A549 treated with CpdA at 1 μM for 4 hours (cell line): ENCODE measurements at places on chromosomes 2 and 18. TPM values are rescaled to one million over a fixed set of nuclear protein-coding genes. Genes with fewer than 3 reads are reported as not detected.

CPLX4 gene
- not detected in 5 replicates for total RNA-seq

MRPL19 gene
- 72.0 to 74.6 TPM (median 74.0 TPM) in 5 replicates for total RNA-seq

CYP27A1 gene
- 0.13 to 0.18 TPM (median 0.14 TPM) in 4 of 5 replicates, not detected in the other for total RNA-seq

CROCC2 gene
- not detected in 5 replicates for total RNA-seq

C2orf78 gene
- not detected in 5 replicates for total RNA-seq

HOXD13 gene
- total RNA-seq = 0.16 to 0.34 TPM (median 0.30 TPM) in 5 replicates

RNF152 gene
- 0.01 to 0.34 TPM (median 0.02 TPM) in 5 replicates for total RNA-seq

UGT1A10 gene
- total RNA-seq = 0.02 to 0.26 TPM (median 0.21 TPM) in 3 of 5 replicates, not detected in the others

KLHL14 gene
- not detected in 5 replicates for total RNA-seq

NFATC1 gene
- 4.8 to 6.5 TPM (median 6.1 TPM) in 5 replicates for total RNA-seq

YPEL5 gene
- total RNA-seq = 45.8 to 50.5 TPM (median 47.8 TPM) in 5 replicates

IL36RN gene
- 0.03 to 0.07 TPM (median 0.06 TPM) in 4 of 5 replicates, not detected in the other for total RNA-seq

ASB18 gene
- not detected in 5 replicates for total RNA-seq

TLX2 gene
- 0.12 to 0.54 TPM (median 0.29 TPM) in 5 replicates for total RNA-seq

FEV gene
- 0.08 TPM in 1 of 5 replicates, not detected in the others for total RNA-seq

FBXO36 gene
- total RNA-seq = 1.0 to 1.8 TPM (median 1.1 TPM) in 5 replicates

NOSTRIN gene
- 1.3 to 1.6 TPM (median 1.6 TPM) in 5 replicates for total RNA-seq

FIGN gene
- total RNA-seq = 1.3 to 2.6 TPM (median 2.1 TPM) in 5 replicates

HOXD12 gene
- not detected in 5 replicates for total RNA-seq

CXCR4 gene
- total RNA-seq = 0.41 to 1.0 TPM (median 0.55 TPM) in 5 replicates

FNDC4 gene
- 3.3 to 4.6 TPM (median 4.0 TPM) in 5 replicates for total RNA-seq

CDH2 gene
- 31.9 to 53.1 TPM (median 38.7 TPM) in 5 replicates for total RNA-seq

REL gene
- 1.6 to 3.4 TPM (median 3.4 TPM) in 5 replicates for total RNA-seq

THAP4 gene
- total RNA-seq = 58.1 to 87.7 TPM (median 74.3 TPM) in 5 replicates

GALNT13 gene
- total RNA-seq = 7.7 to 11.9 TPM (median 10.2 TPM) in 5 replicates

SCTR gene
- not detected in 5 replicates for total RNA-seq

GRHL1 gene
- 0.77 to 1.6 TPM (median 0.81 TPM) in 5 replicates for total RNA-seq

PPIG gene
- 33.5 to 58.6 TPM (median 43.4 TPM) in 5 replicates for total RNA-seq
